ENCODE measurements at places on chromosomes 2 and 18.

DNA sequence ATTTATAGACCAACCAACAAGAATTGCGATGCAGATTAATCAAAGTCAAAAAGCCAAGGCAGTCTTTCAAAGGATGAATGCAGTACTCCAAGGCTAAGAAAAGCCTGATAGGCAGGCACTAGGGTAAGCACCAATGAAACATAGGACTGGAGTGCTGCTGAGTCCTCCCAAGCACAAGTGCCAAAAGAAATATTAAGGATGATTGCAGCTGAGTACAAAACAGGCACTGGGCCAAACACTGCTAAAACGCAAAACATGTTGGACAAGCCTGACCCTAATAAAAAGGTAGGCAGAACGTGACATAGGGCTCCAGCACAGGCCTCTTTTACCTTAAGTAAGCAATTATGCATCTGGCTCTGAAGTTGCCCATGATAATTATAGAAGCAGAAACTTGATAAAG is 160.1 kb upstream of the LRP1B start:
- no peak for DNase-seq

DNA sequence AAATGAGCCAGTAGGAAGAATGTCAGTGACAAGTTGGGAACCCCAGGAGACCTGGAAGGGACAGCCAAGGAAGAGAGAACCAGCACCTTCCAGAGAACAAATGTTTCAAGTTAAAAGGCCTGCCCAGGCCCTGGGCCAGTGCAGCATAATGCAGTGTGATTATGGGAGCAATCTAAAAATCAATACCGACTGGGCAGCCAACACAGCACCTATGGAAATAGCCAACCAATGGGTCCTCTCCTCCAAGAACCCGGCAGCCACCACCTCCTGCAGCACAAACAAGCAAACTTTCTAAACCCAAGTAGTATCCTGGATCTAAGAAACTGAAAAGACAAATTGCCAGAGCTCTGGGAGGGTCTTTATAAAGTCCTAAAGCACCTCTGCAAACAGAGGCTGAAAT is 71.7 kb downstream of the CLHC1 start:
- DNase-seq, result no peak

- DNase-seq, result no peak
Observed at GRCh38 chr2:85032621-85033020, 61.7 kb downstream of the KCMF1 start.

GRCh38 chr2:228819701-228820100 is 451.4 kb downstream of the PID1 start:
- DNase-seq, result no peak

DNA sequence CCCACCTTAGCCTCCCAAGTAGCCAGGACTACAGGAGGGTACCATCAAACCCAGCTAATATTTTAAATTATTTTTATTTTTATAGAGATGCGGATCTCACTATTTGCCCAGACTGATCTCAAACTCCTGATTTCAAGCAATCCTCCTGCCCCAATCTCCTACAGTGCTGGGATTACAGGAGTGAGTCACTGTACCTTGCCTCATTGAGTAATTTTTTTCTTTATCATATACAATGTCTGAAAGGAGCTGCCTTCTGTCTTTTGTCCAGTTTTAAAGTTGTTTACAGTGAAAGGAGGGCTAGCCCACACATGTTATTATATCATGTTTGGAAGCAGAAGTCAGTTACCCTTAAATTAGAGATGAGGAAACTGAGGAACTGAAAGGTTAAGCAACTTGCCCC is 32.5 kb downstream of the PRKRA start:
- no peak for DNase-seq

DNA sequence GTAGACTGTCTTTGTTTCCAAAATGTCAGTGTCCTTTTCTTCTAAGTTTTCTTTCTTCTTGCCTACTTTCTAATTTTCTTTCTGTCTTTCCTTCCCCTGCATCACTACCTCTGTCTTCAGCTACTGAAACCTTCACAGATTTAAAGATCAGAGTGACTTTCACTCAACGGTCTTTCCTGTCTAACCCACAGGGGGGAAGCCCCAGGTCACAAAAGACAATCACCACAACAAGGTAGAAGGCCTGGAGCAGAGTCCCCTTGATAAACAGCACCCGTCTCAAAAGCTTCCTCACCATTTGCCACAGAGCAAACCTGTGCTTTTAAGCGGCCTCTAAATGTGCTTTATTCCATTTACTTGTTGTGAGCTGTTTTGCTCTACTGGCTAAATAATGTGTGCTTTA is 665.4 kb downstream of the BCL11A start:
- DNase-seq, result peak; percentile 40

DNA sequence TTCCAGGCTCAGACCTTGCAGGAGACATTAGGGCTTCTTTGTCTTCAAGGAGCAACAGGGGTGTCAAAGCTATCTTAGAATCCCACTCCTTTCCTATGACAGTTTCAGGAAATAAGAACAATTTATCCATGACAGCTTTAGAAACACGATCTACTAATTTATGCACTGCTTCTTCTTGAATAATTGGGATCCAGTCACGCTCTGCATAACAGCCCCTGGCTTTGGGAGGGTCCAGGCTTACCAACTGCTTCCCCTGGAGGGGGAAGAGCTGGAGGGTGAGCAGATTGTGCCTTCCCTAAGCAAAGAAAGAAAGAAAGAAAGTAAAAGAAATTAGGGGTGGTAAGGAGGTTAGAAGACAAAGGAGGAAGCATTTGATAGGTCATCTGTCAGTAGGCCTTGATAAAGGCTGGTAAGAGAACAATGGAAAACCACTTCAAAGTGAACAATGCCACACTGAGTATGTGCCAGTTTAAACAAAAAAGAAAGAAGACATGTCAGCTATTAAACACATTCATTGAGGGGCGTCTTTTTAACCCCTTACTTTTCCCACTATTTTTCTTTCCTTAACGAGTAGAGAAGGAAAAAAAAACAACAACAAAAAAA is 327.6 kb downstream of the DCC start:
- no peak for DNase-seq

DNA sequence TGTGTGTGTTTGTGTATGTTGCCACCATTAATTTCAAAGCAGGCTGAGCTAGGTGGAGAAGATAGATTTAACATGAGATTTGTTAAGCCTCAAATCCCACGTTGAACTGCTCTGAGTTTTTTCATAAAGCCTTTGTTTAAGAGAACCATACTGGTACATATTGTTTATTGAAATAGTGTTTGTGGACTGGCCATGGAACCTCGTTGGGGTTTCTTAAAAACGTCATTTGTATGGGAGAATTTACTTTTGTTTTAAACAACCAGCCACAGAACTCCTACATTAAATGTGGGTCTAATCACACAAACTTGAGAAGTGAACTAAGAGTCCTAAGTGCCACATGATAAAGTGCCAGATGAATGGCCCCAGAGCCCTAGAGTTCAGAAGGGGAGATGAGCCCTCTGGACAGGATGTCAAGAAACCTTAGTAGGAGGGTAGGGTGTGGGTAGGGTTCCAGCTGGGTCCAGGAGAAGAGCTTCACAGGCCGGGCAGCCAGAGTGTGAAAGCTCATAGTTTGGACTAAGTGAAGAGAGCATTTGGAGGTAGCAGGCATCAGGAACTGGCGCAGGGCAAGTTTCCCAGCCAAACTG is 120.6 kb upstream of the EML6 start:
- no peak for DNase-seq

DNA sequence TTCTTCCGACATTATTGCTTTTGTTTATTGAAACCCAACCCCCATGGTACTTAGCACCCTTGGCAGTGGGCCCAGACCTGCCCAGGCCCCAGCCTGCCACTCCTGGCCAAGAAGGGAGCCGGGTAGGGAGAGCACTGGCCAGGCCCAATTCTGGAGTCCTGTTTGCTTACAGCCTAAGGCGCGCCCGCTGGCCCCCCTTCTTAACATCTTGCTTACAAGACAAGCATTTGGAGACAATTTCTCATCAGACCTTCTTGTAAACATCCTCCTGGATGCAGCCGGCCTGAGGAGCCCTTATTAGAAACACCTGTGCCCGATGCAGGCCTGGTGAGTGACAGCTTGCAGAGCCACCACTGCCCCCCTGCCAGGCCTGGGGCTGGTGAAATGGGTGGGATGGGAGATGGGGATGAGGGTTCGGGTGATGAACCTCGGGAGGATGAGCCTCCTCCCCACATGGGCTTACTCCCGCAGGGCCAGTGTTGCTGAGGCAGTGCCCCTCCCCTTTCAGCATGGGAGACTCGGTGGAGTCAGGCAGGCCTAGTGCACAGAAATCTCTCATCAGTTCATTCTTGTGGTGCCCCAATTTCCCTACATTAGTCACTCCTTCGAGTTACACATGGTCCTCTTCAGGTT is 217.5 kb downstream of the CYP26B1 start:
- no peak for DNase-seq

- no peak for DNase-seq
Observed at GRCh38 chr2:222358876-222359275, 60.1 kb upstream of the PAX3 start.

- DNase-seq, result no peak
Observed at GRCh38 chr18:36650906-36651305, 177.9 kb downstream of the TPGS2 start.

DNA sequence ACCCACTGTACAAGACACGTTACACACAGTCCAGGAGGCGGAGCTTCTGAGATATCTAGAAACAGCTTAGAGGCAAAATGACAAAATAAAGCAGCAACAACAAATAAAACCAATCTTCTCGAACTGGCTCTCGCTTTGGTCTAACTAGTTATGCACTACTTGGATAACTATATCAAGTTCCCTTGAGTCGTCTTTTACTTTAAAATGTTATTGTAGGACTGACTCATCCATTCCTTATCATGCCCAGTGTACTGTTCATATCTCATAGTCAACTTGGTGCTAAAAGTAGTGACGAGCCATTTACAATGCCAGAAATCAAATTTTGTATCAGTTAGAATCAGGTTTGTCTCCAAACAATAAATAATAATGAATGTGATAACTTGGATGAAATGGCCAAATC is 102.5 kb upstream of the SLC35G4 start:
- DNase-seq, result no peak

GRCh38 chr2:145551686-145552085 is 1031.8 kb upstream of the ZEB2 start:
- no peak for DNase-seq

GRCh38 chr2:189530965-189531637 is 49.5 kb downstream of the SLC40A1 start:
- DNase-seq, result no peak

DNA sequence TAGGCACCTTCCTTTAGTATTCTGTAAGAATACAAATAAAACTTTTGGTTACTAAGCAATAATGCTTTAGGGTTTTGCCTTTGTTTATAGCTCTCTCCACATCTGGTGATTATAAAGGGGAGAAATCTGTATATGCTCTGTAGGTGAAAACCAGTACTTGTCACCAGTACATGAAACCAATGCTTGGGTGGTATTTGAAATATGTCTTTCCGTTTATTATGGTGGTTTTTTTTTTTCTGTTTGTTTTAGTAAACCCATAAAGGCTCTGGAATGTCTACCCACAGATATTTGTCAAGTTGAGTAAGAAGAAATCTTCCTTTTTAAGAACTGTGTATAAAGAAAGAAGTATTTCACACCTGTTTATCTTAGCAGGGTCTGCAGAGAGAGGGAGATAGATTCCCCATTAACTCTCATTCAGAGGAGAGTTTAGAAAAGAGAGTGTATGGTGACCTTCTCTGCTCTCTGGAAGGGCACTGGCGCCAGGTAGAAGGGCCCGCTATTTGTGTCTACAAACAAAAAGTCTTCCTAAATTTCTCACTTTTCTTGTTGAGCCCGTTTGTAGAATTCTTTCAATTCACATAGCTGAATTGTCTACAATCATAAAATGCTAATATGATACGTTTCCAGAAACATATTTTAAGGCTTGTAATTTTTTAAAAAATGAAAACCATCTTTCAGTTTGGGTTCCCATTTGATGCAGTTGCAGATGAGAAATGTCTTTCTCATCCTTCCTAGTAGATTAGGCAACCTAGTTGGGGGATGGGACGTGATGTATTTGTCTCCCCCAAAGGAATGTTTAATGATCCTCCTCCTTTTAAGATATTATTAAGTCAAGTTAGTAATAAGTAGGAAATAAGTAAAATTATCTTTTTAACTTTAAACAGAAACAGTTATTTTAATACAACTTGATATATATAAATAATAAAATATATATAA is 33.9 kb downstream of the MAP3K20 start:
- DNase-seq, result no peak

DNA sequence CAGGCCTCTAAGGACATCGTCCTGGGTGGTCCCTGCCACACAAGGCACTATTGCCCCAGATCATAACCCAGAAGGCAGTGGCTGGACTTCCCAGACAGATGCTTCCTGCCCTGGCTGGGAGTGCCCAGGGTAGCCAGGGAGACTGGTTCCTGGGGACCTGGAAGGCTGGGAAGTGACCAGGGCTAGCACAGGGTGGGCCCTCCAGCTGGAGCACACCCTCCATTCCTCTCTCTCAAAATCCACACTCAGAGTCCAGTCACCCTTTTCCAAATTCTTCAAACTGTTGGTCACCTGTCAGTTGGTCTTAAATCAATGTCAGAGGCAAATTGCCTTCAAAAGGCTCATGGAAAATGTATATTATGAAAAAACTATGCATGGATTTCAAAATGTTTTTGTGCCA is 11.6 kb upstream of the TUBB6 start:
- DNase-seq, result no peak

GRCh38 chr2:240643811-240644150 is 18.5 kb downstream of the GPR35 start:
- no peak for DNase-seq

All from CD4-positive, alpha-beta memory T cell (primary cell).